ENCODE measurements at places on chromosomes 13 and 19.
A peak's percentile ranks its signal among the peaks of the same experiment; 100 is the strongest.

- DNase-seq = no peak
These were observed 69.0 kb upstream of the RFXAP start for GRCh38 chr13:36750046-36750445.

GRCh38 chr19:32896516-32897214, 27.1 kb upstream of the SLC7A9 start:
- DNase-seq = no peak

- DNase-seq = no peak
These were observed 19.6 kb downstream of the ERICH6B start for GRCh38 chr13:45595965-45596364.

DNA sequence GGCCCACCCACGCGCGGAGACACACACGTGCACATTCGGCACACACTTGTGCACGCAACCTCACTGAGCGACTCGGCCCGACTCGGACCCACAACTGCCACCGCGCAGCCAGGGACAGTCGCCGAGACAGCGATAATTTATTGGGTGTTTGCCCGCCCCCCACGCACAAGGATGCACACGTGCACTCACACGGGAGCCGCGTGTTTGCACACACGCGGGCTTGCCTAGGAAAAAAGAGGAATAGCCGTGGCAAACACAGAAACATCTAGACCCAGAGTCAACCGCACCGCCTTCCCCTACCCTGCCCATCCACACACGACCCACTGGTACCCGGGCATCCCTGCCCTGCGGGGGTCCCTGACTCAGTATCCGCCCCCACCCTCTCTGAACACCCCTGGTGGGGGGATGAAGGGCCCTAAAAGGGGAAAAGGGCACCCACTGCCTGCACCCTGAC, 1.1 kb upstream of the SSBP4 start:
- DNase-seq = no peak

DNA sequence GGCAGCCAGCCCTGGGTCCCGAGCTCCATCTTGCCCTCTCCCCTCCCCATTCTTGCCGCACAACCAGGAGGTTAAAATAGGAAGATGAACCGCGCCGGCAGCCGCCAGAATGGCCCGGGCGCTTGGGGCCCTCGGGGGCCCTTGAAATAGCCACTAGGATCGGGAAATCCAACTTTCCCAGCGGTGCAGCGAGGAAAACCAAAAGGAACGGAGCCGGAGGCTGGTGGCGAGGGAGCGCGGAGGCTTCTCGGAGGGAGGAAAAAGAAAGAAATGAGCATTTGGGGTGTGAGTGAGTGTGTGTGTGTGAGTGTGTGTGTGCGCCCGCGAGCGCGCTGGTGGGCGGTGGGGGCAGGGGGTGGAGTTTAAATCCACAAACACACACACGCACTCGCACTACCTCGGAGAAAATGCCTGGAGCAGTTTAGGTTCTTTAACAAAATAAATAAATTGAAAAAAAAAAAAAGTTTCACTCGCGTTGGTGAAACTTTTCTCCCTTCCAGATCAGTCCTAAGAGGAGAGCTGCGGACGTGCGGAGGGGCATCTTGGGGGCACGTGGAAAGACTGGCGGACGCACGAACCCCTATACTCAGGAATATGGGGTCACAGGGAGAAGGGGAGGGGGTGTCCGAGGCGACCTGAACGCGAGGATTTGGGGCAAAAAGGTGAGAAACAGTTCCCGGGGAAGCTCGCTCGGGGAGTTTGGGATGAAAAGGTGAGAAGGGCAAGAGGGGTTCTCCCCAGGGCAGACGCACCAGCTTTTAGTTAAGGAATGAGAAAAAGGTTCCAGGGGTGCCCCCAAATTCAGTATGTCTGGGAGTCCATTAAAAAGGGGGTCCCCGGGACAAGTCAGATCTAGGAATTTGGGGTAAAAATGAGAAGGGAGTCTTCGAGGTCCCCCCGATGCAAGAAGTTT, 1.3 kb downstream of the RFX2 start:
- DNase-seq = peak; percentile 41
